ENCODE measurements at places on chromosomes 11 and 22.

DNA sequence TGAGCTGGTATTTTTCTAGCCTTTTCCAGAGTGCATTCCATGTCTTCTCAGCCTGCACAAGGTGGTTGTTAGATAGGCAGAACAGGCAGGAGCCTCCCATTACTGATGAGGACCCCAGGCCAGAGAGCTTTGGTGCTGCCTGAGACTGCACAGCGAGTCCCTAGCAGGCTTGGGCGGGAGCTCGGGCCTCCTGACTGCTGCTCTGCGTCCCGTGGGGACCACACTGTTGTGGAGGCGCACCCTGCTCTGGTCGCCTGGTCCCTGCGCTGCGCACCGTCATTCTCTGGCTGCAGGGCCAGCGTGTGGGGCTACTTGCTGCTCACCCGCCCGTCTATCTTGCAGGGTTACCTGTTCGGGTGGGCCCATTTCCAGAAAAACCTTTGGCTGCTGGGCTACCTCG, 8.5 kb downstream of the TPCN2 start:
- DNase-seq = no peak

- DNase-seq = no peak
Observed at GRCh38 chr11:92443199-92443598, 218.6 kb downstream of the FAT3 start.

DNA sequence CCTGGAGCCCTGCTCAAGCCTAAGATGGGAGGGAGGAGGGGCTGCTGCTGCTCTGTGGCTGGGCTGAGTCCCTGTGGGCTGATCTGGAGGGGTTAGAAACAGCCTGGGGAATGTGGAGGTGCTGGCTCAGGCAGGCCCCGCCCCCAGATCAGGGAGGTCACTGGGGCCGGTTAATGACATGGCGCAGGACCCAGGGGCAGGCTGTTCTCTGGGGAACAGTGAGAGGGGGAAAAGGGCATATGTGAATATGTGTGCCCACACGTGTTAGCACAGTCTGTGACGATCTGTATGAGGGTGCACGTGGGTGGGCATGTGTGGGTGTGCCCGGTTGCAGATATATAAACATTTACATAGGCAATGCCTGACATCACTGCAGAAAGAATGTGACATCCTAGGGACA, 143.5 kb downstream of the MIAT start:
- no peak for DNase-seq

GRCh38 chr11:30538251-30538650, 47.9 kb downstream of the MPPED2 start:
- no peak for DNase-seq

DNA sequence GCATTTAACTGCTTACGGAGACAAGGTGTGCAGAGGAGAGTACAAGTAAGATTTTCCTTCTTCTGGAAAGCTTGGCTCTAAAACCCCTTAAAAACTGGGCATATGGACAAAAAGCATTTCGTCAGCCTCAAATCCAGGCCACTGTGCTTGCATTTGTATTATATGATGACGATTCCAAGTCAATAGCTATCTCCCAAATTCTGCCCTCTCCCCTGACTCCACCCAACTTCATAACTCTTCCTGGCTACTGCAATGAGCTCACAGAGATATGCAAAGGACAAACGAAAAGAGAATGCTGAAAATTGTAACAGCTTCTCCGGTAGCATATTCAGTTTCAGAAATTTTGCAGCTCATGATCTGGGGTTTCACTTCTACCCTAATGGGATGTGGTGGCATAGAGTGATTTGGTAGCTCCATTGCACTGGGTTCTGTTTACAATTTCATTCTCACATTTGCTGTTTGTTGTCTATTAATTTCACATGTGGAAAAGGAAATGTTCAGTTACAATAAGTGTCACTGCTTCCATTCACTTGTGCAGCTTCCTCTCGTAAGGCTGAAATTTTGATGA, 45.6 kb upstream of the CHRM4 start:
- no peak for DNase-seq

DNA sequence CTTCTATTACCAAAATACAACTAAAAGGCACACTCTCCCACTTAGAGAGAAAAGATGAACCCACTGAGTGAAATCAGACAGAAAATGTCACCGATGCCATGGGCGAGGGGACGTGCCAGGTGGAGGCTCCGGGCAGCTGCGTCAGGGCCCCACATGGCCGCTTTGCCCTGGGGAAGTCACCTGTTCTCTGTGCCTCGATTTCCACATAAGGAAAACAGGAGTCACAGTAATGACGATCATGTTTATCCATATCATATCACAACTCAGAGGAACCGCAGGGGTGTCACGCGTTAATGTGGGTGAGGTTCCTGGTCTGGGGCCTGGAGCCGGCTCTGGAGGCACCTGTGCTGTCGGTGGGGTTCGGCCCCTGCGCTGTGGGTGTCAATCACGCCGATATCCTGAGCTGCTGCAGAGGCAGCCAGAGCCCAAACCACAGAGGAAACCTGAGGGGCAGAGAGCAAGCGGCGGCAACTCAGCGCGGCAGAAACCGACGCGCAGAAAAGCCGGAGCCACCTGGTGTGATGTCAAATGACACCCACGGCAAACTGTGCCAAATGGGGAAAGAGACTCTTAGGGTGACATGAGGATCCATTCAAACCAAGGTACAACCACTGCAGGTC, 243.7 kb downstream of the BRD1 start:
- no peak for DNase-seq

- no peak for DNase-seq
Observed at GRCh38 chr22:46019351-46019750, 42.4 kb upstream of the WNT7B start.

GRCh38 chr22:42881982-42882656, 25.0 kb upstream of the ARFGAP3 start:
- no peak for DNase-seq

DNA sequence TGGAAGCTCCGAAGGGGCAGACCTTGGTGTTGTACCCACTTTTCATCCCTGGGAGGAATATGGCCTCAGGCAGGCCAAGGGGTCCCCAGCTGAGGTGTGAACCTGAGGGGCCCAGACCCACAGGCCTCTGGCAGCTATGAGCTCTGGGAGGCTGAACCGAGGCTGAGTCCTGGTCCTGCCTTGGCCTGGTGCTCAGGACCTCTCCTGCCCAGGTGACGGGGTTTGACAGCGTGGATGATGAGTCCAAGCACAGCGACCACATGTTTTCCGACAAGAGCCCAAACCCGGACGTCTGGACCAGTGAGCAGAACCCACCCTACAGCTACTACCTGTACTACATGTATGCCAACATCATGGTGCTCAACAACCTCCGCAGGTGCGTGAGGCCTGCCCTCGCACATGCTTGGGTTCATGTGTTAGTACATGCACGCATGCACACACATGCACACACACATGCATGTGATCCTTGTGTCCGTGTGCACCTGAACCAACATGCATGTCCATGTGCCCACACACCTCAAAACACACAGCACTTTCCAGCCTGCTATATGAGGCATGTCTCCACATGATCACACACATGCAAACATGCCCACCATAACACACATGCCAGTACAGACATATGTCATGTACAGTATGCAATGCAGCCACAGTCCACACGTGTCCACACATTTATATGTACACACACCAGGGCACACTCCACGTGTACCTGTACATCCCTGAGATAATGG, 40.9 kb downstream of the RNF141 start:
- DNase-seq = no peak

GRCh38 chr22:30564045-30564760, 10.3 kb downstream of the GAL3ST1 start:
- no peak for DNase-seq

DNA sequence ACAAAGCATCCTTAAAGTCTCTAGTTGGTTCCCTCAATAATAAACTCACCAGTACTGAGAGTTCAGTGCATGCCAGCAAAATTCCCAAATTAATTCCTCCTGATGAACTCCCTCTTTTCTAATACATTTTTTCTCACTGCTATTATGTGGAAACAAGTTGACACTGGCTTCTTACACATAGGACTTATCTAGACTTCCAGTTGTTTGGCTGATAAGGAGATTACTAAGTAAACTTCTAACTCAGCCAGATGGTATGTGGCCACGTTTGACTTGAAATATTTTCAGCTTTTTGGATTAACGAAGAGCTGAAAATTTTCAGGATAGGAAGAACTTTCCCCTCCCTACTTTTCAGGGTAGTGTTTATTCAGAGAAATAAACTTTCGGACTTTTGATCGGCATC, 1154.2 kb upstream of the TENM4 start:
- DNase-seq = no peak

DNA sequence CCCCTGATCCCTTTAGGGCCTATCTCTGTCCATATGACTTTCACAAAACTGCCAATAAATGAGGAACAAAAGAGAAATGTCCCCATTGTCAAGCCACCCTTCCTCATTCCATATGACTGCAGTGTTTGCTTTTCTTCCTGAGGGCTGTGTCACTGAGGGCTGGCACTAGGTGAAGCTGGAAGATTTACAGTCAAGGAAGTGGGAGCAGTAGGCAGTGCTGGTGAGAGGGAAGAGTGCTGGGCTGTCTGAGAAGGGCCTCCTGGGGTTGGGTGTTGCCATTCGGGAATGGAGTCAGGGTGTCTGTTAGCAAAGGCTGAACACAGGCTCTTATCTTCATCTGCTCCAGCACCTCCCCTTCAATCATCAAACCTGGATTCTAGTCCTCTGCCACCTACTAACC, 30.9 kb downstream of the INSC start:
- no peak for DNase-seq

GRCh38 chr11:126405906-126406305, 50.4 kb downstream of the ST3GAL4 start:
- DNase-seq = no peak

DNA sequence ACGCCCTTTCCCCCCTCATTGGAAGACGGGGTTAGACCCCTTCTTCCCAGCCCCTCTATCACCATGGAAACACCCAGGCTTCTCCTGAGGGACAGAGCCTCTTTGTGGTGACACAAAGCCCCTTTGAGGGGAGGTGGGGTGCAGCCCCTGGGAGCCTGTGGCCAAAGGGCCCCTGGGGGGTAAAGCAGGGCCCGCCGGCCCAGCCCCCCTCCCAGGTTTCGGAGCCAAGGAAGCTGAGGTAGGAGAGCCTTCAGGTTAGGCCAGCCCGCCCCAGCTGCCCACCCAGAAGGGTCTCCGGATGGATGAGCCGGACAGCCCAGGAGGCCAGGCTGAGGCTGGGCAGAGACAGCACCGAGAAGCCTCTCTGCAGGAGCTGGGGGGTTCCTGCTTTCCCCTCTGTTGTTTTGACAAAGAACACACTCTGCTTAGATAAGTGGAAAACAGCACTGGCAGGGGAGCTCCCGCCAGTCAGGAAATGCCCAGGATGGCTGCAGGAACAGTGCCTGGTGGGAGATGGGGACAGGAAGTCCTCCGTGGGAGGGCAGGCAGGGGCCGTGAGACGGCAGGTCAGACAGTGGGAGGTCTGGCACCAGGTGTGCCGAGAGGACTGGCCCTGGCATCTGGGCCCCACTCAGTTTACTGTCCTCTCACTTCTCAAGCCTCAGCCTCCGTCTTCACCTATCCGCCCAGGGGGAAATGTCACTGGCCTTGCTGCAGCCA, 18.2 kb downstream of the ARVCF start:
- no peak for DNase-seq

- no peak for DNase-seq
Observed at GRCh38 chr11:61418136-61418535, 11.6 kb downstream of the CPSF7 start.

DNA sequence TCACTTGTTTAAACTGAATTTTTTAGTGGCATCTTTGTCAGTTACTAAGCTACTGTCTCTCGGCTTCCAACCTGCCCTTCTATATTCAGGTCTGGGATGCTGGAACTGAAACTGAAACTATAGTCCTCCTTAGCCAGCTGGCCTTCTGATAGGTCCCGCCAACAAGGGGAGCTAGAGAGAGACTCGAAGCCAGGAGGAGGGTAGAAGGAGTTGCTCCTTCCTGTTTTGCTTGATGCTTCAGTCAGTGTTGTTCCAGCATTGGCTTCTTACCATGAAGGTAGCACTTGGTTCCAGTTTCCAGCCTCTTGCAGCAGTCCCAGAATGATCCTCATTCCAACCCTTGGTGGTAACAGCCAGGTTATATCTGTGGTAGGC, 32.9 kb upstream of the HORMAD2 start:
- no peak for DNase-seq
